GM23248 (cell line): ENCODE measurements at places on chromosomes 7 and 10. TPM values are rescaled to one million over a fixed set of nuclear protein-coding genes. Genes with fewer than 3 reads are reported as not detected.

The WASHC2A gene
- total RNA-seq: 23.0 and 23.9 TPM in 2 replicates

DNA sequence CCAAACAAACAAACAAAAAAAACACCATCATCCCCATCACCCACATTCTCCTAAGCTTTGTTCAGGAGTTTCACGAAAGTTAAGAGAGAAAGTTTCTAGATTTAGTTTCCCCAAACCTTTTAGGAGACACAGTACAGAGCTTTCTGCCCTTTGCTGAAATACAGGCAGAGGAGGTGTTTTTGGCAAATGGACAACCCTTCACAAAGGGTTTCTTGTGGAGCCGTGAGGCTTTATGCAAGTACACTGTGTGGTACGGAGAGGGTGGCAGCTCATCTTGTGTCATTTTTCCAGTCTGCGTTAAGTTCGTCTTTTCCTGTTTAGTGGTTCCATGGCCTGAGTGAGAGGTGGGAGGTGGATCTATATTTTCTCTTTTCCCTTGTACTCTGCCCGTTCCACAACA, 215.5 kb upstream of the PRKCQ start:
- H3K27ac ChIP-seq: no peak overlapping the region
- DNase-seq: no peak
- no peaks in the 10 kb centered on the region for H3K27me3 ChIP-seq
- H3K36me3 ChIP-seq: no peaks in the 10 kb centered on the region

- H3K4me3 ChIP-seq: no peak overlapping the region
- no peak for DNase-seq
- H3K4me1 ChIP-seq: no peaks in the 10 kb centered on the region
- H3K36me3 ChIP-seq: no peaks in the 10 kb centered on the region
- no peak overlapping the region for H3K27ac ChIP-seq
Observed at GRCh38 chr10:42744134-42744701, 38.4 kb upstream of the BMS1 start.

- no peaks in the 10 kb centered on the region for H3K36me3 ChIP-seq
- 0 out of 2 replicates have a peak, but pooled peaks cover 5% of the 10 kb centered on the region for H3K4me1 ChIP-seq
- peak overlapping the region; percentile 29; the same call in 1 of the 2 replicates for H3K27ac ChIP-seq
Observed at GRCh38 chr10:15084502-15084922, 4.1 kb downstream of the ACBD7 start.

DNA sequence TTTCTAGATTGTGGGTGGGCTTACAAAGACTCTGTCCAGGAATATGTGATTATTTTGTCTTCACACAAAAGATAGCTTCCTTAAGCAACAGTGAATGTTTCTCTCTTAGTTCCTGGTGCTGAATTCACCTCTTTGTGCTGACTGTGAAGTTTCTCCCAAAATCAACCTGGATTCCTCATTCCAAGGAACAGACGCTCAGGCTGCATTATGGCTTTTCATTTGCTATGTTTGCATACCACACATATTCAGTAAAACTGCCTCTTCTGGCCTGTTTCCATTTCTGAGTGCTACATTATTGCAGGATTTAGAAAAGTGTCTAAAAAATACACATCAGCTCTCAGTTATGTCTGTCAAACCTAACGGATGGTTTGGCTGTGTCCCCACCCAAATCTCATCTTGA, 21.5 kb downstream of the MACROH2A2 start:
- no peak overlapping the region for H3K27ac ChIP-seq
- no peak for DNase-seq
- H3K36me3 ChIP-seq: no peaks in the 10 kb centered on the region
- no peak overlapping the region for H3K4me3 ChIP-seq

GRCh38 chr7:146375170-146375569, 258.6 kb downstream of the CNTNAP2 start:
- DNase-seq: no peak
- H3K27me3 ChIP-seq: no peaks in the 10 kb centered on the region
- H3K36me3 ChIP-seq: no peaks in the 10 kb centered on the region
- H3K27ac ChIP-seq: no peak overlapping the region
- no peaks in the 10 kb centered on the region for H3K4me1 ChIP-seq

DNA sequence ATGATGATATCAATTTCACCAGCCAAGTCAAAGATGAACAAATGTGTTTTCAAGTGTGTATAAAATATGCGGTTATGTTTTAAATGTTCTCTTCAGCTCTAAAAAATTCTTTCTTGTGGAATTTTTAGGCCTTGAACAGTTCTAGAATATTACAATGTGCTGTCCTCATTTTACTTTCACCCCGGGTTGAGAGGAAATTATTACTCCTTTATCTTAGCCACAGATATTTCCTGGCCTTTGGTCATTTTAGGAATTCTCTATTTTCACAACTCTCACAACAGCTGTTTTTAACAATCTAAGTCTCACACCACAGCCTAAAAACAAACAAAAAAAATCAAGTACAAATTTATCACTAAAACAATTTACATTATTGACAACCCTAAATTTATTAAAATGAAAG, 112.2 kb upstream of the HGF start:
- no peak overlapping the region for H3K4me3 ChIP-seq
- H3K27ac ChIP-seq: no peak overlapping the region
- DNase-seq: peak; percentile 22
- no peaks in the 10 kb centered on the region for H3K36me3 ChIP-seq
- no peaks in the 10 kb centered on the region for H3K27me3 ChIP-seq

- H3K27me3 ChIP-seq: no peaks in the 10 kb centered on the region
- no peak overlapping the region for H3K27ac ChIP-seq
- no peak for DNase-seq
- H3K36me3 ChIP-seq: no peaks in the 10 kb centered on the region
- H3K4me1 ChIP-seq: no peaks in the 10 kb centered on the region
Observed at GRCh38 chr7:64653721-64654401, 12.1 kb upstream of the ZNF107 start.

DNA sequence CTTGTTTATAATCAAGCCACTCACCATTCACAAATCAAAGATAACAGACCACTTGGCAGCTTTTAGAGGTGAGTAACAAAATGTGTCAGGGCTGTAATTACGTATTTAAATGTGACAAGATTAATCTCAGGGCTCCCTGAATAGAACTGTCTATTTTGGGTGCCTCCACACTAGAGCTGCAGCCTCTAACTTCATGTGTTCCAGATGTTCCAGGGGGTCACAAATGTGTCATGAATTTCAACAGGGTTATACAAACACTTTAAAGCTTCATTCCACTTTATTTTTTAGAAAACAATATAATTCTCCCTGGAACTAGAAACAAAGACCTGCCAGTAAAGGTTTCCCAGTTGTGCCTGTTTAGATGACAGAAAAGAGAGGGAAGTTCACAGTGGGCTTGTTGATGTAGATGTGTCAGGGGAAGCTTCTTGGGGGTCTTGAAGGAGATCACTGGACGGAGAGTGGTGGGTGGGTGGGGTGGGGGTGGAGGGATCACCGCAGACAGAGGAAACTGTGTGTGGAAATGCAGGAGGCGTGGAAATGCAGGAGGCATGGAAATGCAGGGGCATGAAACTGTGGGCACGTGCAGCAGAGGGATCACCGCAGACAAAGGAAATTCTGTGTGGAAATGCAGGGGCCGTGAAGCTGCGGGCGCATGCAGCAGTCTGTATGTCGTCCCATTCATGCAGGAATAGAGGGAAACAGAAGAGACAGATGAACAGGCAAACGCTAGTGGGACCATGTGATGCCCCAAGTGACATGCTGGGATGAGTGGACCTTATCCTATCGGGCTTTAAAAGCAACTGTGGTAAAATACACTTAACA, 42.0 kb upstream of the TRIL start:
- no peak overlapping the region for H3K27ac ChIP-seq
- H3K4me3 ChIP-seq: no peak overlapping the region
- DNase-seq: no peak
- peaks cover 23% of the 10 kb centered on the region for H3K27me3 ChIP-seq
- no peaks in the 10 kb centered on the region for H3K36me3 ChIP-seq

DNA sequence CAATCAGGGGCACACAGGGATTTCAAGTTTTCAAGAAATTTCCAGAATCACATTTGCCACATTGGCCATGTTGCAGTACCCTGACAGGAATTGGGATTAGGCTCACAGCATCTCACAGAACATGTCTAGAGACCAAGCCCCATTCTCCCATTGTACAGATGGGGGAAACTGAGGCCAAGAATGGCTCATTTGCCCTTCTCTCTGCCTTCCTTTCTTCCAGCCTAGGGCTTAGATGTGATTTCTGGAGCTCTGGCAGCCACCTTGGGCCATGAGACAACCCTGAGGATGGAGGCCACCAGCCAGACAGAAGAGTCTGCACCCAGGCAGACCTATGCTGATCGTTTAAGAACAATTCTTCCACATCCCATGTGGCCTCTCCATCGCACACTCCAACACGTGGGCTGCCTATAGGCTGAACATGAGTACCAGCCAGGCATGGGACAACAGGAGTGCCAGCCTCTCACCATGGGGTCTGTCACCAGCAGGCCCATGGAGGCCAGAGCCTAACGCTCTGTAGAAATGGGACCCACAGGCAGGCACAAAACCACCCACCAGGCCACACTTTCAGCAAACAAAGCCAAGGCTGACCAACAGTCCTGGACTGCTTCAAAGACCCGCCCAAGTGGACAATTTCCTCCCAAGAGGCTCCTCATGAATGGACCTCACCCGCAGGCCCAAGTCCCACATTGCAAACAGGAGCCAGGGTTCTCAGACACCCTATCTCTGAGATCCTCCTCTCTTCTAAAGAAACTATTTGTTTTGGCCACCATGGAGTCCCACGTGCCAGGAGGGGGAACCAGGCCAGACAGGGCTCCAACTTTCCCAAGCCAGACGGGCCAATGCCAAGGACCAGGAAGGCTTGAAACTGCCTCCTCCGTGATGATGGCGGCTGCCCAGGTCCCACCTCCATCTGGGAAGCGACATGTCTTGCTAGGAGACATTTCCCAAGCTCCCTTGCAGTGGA, 20.7 kb downstream of the PDGFA start:
- no peaks in the 10 kb centered on the region for H3K4me1 ChIP-seq
- H3K27ac ChIP-seq: no peak overlapping the region
- no peaks in the 10 kb centered on the region for H3K27me3 ChIP-seq
- no peak for DNase-seq
- no peaks in the 10 kb centered on the region; the same call in 1 of the 2 replicates for H3K36me3 ChIP-seq

GRCh38 chr7:11648101-11648500, 183.9 kb downstream of the THSD7A start:
- no peaks in the 10 kb centered on the region for H3K27me3 ChIP-seq
- no peaks in the 10 kb centered on the region for H3K36me3 ChIP-seq
- no peak overlapping the region for H3K27ac ChIP-seq
- no peak for DNase-seq

- H3K27ac ChIP-seq: no peak overlapping the region
- H3K4me3 ChIP-seq: no peak overlapping the region
- no peaks in the 10 kb centered on the region for H3K4me1 ChIP-seq
- no peaks in the 10 kb centered on the region for H3K27me3 ChIP-seq
- no peak for DNase-seq
- H3K36me3 ChIP-seq: no peaks in the 10 kb centered on the region
Observed at GRCh38 chr10:94416896-94417295, 14.6 kb downstream of the TBC1D12 start.

DNA sequence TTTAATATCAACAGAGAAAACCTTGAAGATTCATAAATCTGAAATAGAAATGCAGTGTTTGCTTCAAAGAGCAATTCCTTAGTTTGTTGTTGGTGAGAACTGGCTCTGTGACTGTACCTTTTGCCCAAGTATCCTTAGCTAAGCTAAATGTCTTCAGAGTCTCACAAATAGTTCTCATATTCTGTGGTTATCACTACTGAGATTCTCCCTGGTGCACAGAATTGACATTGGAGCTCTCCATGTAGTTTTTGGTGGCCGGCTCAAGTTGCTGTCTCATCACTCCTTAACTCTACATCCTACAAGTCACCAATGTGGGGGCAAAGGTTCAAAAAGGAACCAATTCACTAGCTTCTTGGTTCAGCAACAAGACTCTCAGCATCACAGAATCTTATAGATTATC, 780.3 kb downstream of the LRMDA start:
- H3K27ac ChIP-seq: no peak overlapping the region
- no peaks in the 10 kb centered on the region for H3K27me3 ChIP-seq
- no peaks in the 10 kb centered on the region for H3K36me3 ChIP-seq
- no peak for DNase-seq
- H3K4me1 ChIP-seq: no peaks in the 10 kb centered on the region; the same call in 1 of the 2 replicates

DNA sequence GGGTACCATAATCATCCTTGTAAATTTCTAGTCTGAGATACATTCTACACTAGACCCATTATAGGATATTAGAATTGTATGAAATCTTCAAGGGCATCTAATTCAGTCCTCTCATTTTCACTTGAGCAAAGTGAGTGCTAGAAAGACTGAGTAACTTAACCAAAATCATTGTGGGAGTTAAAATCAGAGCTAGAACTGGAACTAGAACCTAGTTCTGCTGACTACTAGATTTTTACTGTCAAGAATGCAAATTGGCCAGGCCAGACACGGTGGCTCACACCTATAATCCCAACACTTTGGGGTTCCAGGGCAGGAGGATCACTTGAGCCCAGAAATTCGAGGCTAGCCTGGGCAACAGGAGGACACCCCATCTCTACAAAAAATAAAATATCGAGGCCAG, 53.9 kb downstream of the ADD3 start:
- no peak overlapping the region for H3K4me3 ChIP-seq
- H3K27ac ChIP-seq: no peak overlapping the region
- no peak for DNase-seq
- H3K36me3 ChIP-seq: 0 out of 2 replicates have a peak, but pooled peaks cover under 1% of the 10 kb centered on the region
